Esophagus squamous epithelium (tissue), 5 donors: ENCODE measurements at places on chromosomes 2 and 18.

GRCh38 chr2:101985101-101985792 is 6.5 kb upstream of the IL1R2 start:
- no peak for DNase-seq

DNA sequence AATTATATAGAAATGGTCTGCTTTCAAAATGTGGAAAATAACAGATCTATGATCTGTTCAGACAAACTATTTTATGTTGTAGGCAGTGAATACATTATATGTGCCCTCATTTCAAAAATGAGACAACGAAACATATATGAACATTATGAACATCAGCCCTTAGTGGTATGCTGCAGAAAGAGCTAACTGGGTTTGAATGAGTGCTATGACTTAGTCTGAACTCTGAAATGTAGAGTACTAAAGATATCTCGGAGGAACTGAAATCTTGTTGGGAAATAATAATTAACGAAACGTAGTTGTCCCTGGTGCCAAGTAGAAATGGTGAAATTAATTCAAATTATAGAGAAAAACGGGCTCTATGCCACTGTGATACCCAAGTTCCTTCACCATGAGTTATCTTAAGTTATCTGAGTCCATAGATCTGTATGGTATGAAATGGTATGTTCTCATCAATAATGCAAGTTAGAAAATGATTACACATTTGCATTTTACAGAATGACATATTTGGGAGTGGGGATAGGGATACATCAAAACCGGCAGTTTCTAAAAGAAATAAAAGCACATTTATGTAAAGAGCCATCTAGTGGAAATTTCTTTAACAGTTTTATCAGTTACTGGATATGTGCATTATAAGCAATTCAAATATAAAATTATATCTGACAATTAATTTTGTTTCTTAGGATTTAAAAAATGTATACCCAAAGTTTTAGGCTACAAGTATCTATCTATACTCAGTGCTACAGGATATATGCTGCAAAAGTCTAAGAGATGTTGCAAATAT is 26.7 kb downstream of the STARD6 start:
- no peak for DNase-seq

GRCh38 chr2:203059567-203060240 is 45.0 kb downstream of the NBEAL1 start:
- no peak for DNase-seq

DNA sequence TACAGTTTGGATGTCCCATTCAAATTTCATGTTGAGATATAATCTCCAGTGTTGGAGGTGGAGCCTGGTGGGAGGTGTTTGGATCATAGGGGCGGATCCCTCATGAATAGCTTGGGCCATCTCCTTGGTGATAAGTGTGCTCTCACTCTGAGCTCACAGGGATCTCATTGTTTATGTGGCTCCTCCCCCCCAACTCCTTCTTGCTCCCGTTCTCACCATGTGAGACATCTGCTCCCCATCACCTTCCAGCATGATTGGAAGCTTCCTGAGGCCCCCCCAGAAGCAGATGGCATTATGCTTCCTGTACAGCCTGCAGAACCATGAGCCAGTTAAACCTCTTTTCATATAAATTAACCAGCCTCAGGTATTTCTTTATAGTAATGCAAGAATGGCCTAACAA is 3.0 kb upstream of the INPP1 start:
- DNase-seq, result no peak

- no peak for DNase-seq
These were observed 43.9 kb downstream of the MARCHF4 start for GRCh38 chr2:216328347-216328746.
